Effector CD4-positive, alpha-beta T cell (primary cell): ENCODE measurements at places on chromosomes 6 and 20.

GRCh38 chr6:129497481-129498441 is 212.2 kb downstream of the ARHGAP18 start:
- no peak for DNase-seq

DNA sequence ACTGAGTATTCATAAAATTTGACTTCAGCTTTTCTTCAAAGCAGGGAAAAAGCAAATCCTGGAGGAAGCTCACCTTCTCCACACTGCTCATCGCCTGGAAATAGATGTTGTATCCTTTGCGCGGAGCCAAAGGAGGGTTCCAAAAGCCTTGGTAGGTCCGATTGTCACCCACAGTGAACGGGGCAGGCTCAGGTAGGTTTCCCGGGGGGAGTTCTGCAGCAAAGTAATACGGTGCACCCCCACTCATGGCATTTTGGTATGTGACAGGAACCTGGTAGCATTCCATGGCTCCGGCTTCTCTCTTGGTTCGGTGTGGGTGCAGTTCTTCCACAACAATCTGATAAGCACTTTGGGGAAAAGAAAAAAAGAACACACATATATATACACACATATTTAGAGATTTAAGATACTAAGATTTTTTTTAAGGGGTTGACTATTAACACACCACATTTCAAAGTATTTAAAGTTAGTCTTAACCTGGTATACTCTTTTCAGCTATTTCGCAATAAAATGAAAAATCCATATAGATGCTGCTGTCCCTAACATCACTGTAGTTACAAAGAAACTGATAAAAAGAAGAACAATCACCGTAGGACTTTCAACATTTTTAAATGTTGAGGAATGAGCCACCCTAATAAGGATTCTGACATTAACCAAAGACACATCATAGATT is 166.7 kb upstream of the THEMIS start:
- DNase-seq: no peak

- no peak for DNase-seq
These were observed 186.7 kb upstream of the CST7 start for GRCh38 chr20:24762371-24762770.

- DNase-seq: no peak
These were observed 115.1 kb downstream of the GJA1 start for GRCh38 chr6:121550491-121551010.

GRCh38 chr6:38503960-38504682 is 135.6 kb downstream of the BTBD9 start:
- DNase-seq: no peak

DNA sequence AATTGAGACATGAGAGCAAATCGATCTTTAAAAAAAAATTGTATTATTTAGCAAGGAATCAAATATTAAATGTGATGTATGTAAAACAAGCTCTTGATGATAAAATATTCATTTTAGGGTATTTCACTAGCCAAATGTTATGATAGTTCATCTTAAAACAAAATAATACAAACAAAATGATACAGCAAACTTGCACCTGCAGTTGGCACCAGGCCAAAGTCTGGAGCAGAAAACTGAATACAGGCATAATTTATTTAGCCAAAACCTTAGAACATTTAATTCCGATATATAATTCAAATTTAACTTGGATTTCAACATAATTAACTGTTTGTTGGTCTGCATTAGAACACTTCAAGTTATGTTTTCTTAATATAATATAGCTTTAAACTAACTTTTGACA is 60.9 kb downstream of the EPHA7 start:
- no peak for DNase-seq

GRCh38 chr20:16953858-16954257 is 205.7 kb downstream of the OTOR start:
- DNase-seq: no peak

DNA sequence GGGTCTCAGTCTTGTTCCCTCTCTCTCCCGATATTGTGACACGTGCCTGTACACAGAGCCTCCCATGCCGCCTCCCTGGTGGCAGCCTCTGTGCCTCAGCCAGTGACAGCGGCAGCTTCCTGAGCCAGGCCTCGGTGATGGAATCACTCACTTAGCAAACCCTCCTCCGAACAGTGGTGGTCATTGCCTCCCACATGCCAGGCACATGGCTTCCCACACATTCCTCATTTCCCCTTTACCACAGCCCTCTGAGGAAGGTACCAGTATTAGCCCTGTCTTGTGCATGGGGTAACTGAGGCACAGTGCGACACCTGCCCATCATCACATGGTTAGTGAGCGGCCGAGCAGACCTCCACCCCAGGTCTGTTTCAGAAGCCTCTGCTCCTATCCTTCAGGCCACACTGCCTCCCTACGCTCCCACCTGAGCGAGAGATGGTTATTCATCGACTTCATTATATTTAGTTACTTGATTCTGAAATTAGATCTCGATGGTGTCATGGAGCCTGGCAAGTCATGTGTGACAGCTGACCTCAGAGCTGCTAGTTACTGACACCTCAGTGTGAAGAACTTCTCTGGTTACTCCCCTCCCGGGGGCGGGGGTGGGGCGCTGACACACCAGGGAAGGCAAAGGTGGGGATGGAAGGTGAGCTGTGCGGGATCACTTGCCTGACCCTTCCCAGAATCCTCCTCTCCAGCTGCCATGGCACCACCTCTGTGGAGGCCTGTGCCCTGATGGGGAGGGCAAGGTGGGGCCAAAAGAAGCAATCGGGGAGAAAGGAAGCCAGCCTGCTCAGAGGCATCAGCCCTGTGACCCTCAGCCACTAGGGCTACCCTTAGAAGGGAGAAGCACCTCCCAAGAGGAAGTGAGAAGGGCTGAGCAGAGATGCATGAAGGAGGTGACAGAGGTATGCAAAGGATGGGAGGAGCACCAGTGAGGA is 17.9 kb downstream of the MDGA1 start:
- no peak for DNase-seq

- DNase-seq: no peak
These were observed 205.4 kb upstream of the CST7 start for GRCh38 chr20:24743641-24744040.
